ENCODE measurements at places on chromosomes 5 and 9. TPM values are rescaled to one million over a fixed set of nuclear protein-coding genes. Genes with fewer than 3 reads are reported as not detected.

Gene NIM1K
- total RNA-seq, result 0.22 TPM

Gene PCDHGC5
- total RNA-seq, result 2.6 TPM

DNA sequence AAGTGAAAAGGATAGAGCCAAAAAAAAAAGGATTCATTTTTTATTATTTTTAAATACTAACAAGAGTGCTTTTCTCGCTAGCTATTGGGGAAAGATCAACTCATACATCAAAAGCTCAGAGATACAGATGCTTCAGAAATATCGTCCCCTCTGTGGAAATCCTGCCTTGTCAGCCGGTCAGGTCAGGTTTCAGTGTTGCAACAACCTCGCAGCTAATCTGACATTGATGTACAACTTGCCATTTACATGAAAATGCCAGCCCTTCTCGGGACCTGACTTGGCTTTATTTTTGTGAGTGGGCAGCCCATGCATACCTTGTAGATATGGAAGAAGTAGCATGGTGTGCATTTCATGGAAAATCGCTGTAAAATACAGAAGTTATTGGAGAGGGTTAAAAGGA is 358.8 kb upstream of the ADAMTS16 start:
- peaks cover 13% of the 10 kb centered on the region for H3K27me3 ChIP-seq
- no peak for DNase-seq
- no peaks in the 10 kb centered on the region for H3K4me1 ChIP-seq
- H3K36me3 ChIP-seq, result no peaks in the 10 kb centered on the region
- H3K4me3 ChIP-seq, result no peak overlapping the region
- no peak overlapping the region for H3K27ac ChIP-seq

DNA sequence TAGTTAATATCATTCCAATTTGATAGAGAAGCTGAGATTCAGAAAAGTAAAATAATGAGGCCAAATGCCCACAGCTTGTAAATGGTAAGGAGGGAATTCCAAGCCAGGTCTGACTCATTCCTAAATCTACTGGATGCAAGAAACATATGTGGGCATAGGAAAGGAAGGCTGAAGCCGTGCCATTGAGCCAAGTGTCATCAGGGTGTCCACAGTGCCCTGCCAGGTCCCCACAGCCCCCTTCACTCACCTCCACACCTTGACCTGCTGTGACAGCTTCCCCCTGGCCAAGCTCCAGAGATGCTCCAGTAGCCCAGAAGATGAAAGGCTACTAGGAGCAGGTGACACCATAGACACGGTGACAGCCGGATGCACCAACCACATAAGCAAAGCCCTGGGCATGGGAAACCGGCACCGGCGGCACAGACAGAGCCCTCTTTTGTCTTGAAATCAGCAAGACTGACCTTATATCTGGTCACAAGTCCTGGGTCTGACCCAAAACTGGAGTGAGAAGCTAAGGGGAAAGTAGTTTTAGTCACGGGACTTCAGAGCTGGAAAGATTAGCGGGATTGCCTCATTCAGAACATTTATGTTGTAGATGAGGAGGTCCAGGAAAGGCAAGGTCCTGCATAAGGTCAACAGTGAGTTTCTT is 20.1 kb upstream of the FAT2 start:
- H3K27ac ChIP-seq, result no peak overlapping the region
- H3K4me1 ChIP-seq, result peaks cover 29% of the 10 kb centered on the region
- no peaks in the 10 kb centered on the region for H3K36me3 ChIP-seq
- H3K27me3 ChIP-seq, result no peaks in the 10 kb centered on the region

- H3K4me3 ChIP-seq, result no peak overlapping the region
- H3K4me1 ChIP-seq, result peaks cover 23% of the 10 kb centered on the region
- H3K27ac ChIP-seq, result no peak overlapping the region
- no peaks in the 10 kb centered on the region for H3K27me3 ChIP-seq
- H3K36me3 ChIP-seq, result peaks cover 10% of the 10 kb centered on the region
Measured at GRCh38 chr9:127626752-127627493, 14.8 kb downstream of the STXBP1 start.

- H3K4me3 ChIP-seq, result no peak overlapping the region
- DNase-seq, result no peak
- no peaks in the 10 kb centered on the region for H3K27me3 ChIP-seq
- H3K27ac ChIP-seq, result no peak overlapping the region
Measured at GRCh38 chr5:84202136-84202535, 182.5 kb downstream of the EDIL3 start.

Gene FOXD4L3
- total RNA-seq, result 0.25 TPM

DNA sequence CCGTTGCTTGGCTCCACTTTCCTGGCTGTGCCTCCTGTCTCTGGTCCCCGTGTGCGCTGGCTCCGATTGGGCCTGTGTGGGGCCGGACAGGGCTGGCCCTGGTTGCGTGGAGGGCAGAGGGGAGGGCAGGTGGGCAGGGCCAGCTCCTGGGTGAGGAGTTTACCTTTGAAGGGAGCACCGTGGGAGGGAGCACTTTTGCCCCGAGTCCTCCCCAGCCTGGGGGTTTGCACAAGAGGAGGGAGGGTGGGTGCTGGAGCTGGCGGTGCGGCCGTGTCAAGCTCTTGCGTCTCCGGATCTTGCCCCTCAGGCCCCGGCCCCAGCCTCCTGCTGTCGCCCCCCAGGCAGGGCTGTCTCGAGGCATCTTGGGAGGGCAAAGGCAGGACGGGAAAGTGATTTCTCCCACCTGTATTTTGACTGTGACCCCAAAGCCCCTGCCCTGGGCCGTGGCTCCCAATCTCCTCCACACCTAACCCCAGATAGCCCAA is 48.3 kb upstream of the EXOC3 start:
- H3K4me1 ChIP-seq, result peaks cover 42% of the 10 kb centered on the region
- no peaks in the 10 kb centered on the region for H3K27me3 ChIP-seq
- H3K4me3 ChIP-seq, result no peak overlapping the region
- H3K36me3 ChIP-seq, result no peaks in the 10 kb centered on the region
- DNase-seq, result no peak

Gene SLC1A1
- 3.5 TPM for total RNA-seq

- H3K36me3 ChIP-seq, result no peaks in the 10 kb centered on the region
- DNase-seq, result no peak
- peaks cover 40% of the 10 kb centered on the region for H3K27me3 ChIP-seq
- H3K4me3 ChIP-seq, result no peak overlapping the region
- H3K4me1 ChIP-seq, result no peaks in the 10 kb centered on the region
- no peak overlapping the region for H3K27ac ChIP-seq
Measured at GRCh38 chr5:155753943-155754581, 572.9 kb upstream of the SGCD start.

Gene OR1J1
- not detected for total RNA-seq

GRCh38 chr5:5066276-5067186 is 73.6 kb upstream of the ADAMTS16 start:
- DNase-seq, result no peak
- peaks cover 20% of the 10 kb centered on the region for H3K27me3 ChIP-seq
- H3K36me3 ChIP-seq, result no peaks in the 10 kb centered on the region

DNA sequence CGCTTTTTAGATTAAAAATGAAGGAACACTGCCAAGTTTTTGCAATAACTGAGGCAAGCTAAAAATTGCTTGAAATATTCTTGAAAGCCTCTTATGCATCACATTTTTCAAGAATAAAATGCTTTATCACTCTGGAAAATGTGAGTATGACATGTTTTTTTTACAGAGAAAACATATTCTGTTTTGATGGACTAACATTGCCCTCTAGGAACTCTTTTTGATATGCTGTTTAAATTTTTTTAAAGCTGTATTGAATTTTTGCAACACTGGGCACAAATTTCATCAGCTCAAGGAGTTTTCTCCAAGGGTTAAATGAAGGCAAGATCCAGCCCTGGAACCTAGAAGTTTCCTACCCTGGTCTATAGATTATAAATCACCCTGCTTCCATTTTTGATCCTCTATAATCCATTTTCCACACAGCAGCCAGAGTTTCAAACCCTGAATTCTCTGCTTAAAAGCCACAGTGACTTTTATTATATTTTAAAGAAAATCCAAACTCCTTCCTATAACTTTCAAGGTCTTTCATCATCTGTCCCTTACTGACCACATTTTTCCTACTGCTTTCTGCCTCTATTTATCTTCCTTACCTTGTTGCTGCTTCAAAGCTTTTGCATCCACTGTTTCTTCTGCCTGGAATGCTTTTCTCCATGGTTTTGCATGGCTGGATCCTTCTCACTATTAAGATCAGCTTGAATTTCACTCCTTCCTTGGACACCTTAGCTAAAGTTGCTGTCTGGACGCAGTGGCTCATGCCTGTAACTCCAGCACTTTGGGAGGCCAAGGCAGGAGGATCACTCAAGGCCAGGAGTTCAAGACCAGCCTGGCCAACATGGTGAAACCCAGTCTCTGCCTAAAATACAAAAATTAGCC is 60.9 kb downstream of the IL31RA start:
- no peak overlapping the region for H3K4me3 ChIP-seq
- no peak for DNase-seq
- no peaks in the 10 kb centered on the region for H3K27me3 ChIP-seq
- H3K36me3 ChIP-seq, result no peaks in the 10 kb centered on the region

Gene EIF4EBP3
- total RNA-seq, result 5.2 TPM

Gene FGF18
- total RNA-seq, result 11.7 TPM

DNA sequence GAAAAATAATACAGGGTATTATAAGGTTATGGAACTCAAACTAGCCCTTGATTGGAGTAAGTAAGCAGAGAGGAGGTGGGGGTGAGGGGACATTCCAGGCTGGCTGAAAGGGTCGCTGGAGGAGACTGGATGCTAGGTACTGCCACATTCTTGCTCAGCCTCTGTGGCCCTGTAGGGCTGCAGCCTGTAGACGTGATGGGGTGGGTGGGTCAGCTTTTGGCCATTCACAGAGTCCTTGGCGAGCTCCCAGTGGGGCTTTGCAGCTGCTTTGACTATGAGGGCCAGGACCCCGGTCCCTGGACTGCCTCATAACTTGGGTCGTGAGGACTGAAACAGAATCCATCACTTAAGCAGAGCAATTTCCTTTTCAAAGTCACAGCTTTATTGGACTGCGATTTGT is 4.2 kb upstream of the GDNF start:
- no peak overlapping the region for H3K4me3 ChIP-seq
- peaks cover 46% of the 10 kb centered on the region for H3K27me3 ChIP-seq
- no peak for DNase-seq
- H3K4me1 ChIP-seq, result peaks cover 16% of the 10 kb centered on the region

- H3K36me3 ChIP-seq, result peaks cover 1% of the 10 kb centered on the region
- H3K4me1 ChIP-seq, result no peaks in the 10 kb centered on the region
- H3K27me3 ChIP-seq, result peaks cover 3% of the 10 kb centered on the region
- no peak overlapping the region for H3K4me3 ChIP-seq
- no peak for DNase-seq
- H3K27ac ChIP-seq, result no peak overlapping the region
Measured at GRCh38 chr5:8842971-8843551, 702.8 kb downstream of the SEMA5A start.

GRCh38 chr5:67900514-67900913 is 315.0 kb upstream of the PIK3R1 start:
- no peaks in the 10 kb centered on the region for H3K27me3 ChIP-seq
- DNase-seq, result no peak
- H3K4me1 ChIP-seq, result peaks cover 10% of the 10 kb centered on the region

DNA sequence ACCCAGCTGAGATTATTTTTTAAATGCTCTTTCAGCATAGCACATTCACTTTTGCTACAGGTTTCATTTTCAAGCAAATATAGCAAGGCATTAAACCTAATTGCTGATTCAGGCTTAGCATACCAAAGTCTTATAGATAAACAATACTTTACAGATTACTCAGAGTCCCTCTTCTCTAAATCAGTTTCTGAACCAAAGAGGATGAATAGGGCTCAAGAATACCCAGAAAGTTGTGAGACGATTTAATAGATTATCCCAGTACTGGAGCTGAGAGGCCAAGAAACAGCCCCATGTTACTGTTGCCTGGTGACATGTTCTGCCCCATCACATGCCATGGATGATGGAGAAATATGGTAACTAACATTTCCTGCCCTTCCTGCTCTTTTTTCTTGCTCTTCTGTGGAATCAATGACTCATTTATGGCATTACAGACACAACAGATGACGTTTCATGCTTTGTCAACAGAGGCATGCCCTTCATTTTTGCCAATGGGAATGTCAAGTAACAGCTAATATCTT is 18.1 kb upstream of the SSBP2 start:
- no peaks in the 10 kb centered on the region for H3K36me3 ChIP-seq
- no peaks in the 10 kb centered on the region for H3K27me3 ChIP-seq
- no peak overlapping the region for H3K4me3 ChIP-seq
- H3K27ac ChIP-seq, result peak overlapping the region; percentile 26
- peaks cover 16% of the 10 kb centered on the region for H3K4me1 ChIP-seq

Gene LNPEP
- 35.6 TPM for total RNA-seq

Gene SVEP1
- 45.2 TPM for total RNA-seq

DNA sequence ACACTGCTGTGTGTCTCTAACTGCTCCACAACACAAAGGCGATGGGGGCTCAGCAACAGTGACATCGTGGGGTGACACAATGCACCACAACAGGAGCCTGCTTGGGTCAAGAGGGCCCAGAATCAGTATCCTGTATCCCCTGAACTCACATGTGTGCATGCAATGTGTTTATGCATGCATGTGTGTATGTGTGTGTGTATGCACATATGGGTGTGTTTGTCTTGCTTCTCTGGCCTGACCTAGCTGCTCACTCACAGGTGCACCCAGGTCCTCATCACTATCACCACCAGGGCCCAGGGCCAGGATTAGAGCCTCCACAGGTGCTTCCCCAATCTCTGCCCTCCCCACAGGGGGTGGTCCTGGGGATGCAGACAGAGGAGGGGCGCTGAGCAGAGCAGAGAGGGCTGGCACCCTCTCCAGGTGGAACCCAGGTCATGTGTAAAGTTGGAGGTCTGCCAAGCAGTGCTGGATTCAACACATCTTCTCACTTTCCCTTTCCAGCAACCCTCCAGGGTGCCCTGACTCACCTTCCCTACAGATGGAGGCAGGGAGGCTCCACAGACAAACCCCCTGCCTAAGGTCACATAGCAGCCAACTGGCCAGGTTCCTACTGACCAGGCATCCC is 18.1 kb upstream of the ZNF484 start:
- peaks cover 7% of the 10 kb centered on the region for H3K27me3 ChIP-seq
- H3K4me3 ChIP-seq, result no peak overlapping the region
- DNase-seq, result no peak
- H3K4me1 ChIP-seq, result no peaks in the 10 kb centered on the region
- H3K27ac ChIP-seq, result no peak overlapping the region
- no peaks in the 10 kb centered on the region for H3K36me3 ChIP-seq

DNA sequence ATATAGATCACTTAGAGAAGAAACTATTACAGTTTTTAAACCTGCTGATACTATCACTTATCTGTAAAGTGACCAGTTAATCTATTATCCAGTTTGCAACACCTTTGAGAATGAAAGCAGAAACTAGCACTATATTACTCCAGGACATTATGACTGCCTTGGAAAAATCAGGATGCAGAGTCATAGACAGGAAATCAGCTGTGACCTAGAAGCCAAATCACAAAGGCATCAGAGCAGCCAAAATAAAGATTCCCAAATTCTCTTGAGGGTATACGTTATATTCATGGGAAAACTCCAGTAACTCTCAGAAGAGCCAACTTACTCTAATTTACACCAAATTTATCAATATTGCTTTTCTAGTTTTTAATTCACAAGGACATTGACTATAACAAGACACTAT is 49.9 kb downstream of the CDO1 start:
- no peaks in the 10 kb centered on the region for H3K36me3 ChIP-seq
- H3K4me1 ChIP-seq, result no peaks in the 10 kb centered on the region
- DNase-seq, result no peak
- H3K27ac ChIP-seq, result no peak overlapping the region
- H3K27me3 ChIP-seq, result peaks cover 2% of the 10 kb centered on the region

Gene ANKRD31
- 1.4 TPM for total RNA-seq
